ENCODE measurements at places on chromosomes 12 and 14.

DNA sequence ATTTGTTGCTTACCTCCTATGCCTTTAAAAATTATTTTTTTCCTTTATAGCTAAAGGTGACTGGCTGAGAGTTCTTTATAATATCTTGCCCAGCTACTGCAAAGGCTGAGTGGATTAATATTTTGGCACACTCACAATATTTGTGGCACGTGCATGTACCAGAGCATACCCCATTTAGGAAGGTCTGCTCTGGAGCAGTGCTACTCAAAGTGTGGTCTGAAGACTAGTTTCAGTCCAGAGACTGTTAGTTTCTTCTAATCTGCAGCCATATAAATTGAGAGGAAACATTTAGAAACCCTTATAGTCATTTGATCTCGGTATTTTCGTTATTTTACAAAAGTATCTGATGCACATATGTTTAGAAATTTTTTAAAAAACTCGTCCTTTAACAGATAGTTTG, 51.0 kb downstream of the IFT81 start:
- DNase-seq, result no peak

- no peak for DNase-seq
Measured at GRCh38 chr12:71645268-71645667, 18.4 kb downstream of the ZFC3H1 start.

DNA sequence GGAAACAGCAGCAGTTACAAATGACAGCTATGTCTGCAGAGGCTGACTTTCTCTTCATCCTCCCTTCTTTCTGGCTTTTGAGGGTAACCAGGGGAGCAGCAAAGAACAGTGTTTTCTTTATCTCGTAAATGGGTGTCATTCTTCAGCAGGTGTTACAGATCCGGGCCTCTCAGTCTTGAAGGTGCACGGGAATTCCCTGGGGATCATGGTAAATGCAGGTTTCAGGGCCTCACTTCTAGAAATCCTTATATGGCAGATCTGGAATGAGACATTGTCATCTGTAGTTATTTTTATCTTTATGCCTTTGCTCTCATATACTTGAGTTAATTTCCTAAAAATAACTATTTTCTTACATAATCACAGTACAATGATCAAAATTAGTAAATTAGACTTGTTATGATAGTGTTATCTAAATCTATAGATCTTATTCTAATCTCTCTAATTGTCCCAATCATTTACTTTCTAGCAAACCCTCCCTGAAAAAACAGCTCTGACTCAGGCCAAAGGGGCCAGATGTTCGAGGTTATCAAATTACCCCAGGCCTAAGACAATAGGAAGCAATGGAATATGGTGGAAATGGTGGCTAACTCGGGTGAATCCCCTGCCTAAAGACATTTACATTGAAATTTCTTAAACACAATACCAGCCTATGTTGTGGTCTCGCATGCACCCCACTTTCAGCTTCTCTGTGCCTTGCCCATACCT, 145.0 kb downstream of the CAND1 start:
- no peak for DNase-seq

DNA sequence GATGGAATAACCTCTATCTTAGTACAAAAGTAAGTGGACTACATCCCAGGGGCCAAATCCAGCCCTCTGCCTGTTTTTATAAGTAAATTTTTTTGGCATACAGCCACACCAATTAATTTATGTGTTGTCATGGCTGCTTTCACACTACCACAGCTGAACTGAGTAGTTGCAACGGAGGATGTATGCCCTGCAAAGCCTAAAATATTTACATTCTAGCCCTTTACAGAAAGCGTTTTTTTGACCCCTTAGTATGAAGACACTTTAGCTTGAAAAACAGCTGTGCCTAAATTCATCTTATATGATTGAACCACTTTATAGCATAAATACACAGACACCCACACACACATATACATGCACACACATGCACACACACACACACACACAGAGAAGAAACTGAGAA, 501.6 kb downstream of the EGLN3 start:
- no peak for DNase-seq

GRCh38 chr14:39446131-39446744, 14.0 kb upstream of the FBXO33 start:
- no peak for DNase-seq

DNA sequence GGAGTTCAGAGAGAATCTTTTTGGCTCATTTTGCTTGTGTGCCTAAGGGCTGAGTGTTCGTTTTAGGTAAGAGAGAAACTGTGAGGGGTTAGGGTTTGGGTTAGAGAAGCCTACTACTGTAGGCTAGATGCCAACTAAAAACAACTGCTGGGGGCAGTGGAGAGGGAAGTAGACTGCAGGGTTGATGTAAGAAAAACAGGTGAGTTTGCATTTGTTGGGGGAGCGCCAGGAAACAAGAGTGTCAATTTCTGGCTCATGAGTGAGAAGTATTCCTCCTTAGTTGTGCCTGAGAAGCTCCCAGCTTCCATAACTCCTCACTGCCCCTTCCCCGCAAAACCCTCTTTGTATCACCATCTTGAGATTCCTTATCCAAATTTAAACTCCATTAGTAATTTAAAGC, 92.3 kb downstream of the DERA start:
- DNase-seq, result no peak

DNA sequence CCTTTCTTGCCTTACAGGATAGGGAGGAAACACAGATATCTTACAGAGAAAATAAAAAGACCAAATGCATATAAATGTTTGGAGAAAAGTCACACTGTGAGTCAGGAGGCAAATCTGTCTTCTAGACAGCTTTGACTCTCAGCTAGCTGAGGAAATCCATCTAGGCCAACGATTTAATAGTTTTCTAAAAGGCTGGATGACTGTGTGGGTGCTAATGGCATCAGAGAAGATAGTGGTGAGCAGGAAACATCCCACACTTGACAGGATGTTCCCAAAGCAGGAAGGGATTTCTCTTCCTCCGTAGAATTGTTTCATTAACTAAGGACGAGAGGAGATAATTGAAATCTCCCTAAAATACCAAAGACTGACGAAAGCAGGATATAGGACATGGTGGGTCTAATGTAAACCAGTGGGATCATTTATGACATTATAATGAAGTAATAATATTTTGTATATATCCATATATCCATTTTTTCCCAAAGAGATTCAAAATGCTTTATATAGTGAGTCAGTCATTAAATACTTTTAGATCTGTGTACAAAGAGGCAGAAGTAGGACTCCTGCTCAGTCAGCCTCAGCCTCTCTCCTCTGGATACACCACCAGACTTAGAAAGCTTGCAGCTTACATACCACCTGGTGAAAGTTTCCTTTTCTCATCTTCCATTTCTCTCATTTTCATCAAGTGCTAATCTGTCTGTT, 44.3 kb upstream of the PSMA6 start:
- DNase-seq, result no peak

DNA sequence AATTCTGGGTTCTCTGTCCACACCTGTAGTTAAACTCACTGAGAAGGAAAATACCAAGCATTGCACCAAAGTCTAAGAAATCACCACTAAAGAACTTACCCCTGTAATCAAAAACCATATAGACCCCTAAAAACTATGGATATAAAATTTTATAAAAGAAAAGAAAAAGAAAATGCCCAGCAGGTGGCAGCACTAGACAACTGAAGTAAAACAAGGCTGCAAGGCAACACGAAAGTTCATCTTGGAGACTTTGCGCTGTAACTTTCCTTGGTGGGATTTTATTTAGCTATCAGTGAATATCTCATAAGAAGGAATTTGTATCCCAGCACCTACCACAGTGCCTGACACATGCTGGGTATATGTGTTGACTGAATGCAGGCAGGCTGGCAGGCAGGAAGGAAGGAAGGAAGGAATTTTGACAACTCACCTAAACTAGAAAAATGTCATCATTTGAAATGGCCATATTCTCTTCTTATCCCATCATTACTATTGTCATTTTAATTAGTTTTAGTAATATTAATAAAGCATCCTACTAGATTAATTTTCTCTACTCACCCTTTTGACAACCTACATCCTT, 68.2 kb upstream of the ETV6 start:
- no peak for DNase-seq

DNA sequence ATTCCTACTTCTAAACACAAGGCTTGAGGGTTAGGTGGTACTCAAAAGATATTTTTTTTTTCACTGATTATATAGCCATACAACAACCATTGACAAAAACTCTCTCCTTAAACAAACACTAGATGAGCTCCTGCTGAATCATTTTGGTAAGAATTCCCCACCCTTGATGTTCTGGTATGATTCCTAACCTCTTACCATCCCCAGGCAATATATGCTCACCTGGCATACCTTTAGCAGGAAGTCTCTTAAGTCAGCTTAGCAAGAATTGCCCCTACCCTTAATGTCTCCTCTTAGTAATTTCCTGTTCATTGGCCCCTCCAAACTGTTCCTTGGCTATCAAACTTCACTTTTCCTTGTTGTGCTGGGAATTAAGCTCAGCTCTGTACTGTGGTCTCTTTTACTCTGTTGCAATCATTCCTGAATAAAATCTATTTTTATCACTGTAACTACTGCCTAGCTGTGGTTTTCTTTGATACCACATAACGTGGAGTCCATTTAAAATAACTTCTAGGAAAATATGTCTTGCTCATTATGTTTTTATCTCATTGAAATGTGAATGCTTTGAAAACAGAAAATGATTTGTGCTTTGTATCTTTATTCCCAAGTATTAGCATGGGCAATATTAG, 712.6 kb downstream of the SLC16A7 start:
- DNase-seq, result no peak

DNA sequence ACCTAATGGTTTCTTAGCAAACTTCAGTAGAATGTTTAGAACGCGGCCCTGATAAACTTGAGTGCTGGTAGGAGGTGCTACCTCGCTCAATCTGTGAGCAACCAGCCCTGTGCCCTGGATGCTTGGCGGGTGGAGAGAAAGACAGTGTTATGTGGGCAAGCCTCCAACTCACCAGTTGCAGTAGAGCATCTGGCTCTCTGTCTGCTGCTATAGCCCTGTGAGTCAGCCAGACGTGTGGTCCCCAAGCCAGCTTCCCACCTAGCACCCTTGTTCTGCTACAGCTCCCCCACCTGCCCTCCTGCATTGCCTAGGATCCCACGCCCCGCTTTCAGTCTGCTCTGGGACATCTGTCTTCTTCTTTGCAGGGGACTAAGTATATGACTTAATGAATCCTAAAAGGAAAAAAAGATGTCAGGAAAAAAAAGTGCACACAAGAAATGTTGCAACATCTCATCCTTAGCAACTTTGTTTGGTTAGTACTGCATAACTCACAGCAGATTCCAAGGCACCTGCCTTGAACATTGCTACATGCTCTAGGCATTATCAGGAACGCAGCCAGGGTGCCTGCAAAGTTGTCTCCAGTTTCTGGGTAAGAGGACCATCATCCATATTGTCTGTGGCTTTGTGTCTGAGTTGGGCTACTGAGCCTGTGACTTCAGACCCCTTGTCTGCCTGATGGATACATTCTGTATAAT, 13.6 kb downstream of the SNRNP35 start:
- DNase-seq, result no peak

- no peak for DNase-seq
Measured at GRCh38 chr14:103416916-103417315, 31.7 kb downstream of the MARK3 start.

GRCh38 chr14:68621400-68622365, 171.2 kb downstream of the ZFP36L1 start:
- DNase-seq, result peak; percentile 86

DNA sequence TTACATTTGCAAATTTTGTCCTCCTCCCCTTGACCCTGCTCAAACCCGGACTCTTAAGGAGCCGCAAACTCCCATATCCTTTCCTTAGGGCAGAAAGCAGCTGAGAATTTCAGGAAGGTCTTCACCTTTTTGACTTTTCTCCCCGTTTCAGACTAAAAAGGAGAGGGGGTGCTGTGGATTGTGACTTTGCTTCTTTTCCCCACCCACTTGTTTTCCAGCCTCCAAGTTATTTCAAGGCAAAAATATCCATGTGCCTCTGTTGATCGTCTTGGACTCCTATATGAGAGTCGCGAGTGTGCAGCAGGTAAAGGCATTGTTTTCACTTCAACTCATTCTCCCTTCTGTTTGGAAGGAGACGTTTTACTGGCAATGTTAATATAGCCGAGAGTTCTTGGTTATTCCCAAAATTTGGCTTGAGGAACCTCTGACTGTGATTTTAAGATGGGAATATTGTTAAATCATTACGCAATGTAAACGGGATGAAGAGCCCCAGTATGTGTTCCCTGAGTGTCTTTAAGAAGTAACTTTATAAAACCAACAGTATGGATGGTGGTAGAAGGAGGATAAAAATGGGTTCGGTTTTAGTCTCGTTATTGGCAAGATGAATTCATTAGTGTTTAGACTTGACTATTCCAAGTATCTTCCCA, 663 bp downstream of the LRRK2 start:
- DNase-seq, result no peak

- no peak for DNase-seq
Measured at GRCh38 chr12:85711735-85712390, 124.3 kb downstream of the RASSF9 start.

GRCh38 chr14:39430762-39431415, 1.3 kb downstream of the FBXO33 start:
- DNase-seq, result no peak

GRCh38 chr12:12546314-12546772, 16.3 kb downstream of the DUSP16 start:
- DNase-seq, result no peak

- DNase-seq, result no peak
Measured at GRCh38 chr12:44876544-44877410, 662 bp upstream of the NELL2 start.

- DNase-seq, result no peak
Measured at GRCh38 chr12:12474931-12475795, 87.5 kb downstream of the DUSP16 start.

DNA sequence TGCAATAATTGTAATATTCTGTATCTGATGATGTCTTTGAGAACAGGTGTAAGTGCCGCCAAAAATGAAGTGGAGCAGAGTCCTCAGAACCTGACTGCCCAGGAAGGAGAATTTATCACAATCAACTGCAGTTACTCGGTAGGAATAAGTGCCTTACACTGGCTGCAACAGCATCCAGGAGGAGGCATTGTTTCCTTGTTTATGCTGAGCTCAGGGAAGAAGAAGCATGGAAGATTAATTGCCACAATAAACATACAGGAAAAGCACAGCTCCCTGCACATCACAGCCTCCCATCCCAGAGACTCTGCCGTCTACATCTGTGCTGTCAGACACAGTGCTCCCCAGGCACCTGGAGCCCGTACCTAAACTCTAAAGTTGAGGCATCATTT, 268.7 kb downstream of the DAD1 start:
- no peak for DNase-seq
